Mesenchymal stem cell (in vitro differentiated cells and primary cell): ENCODE measurements at places on chromosomes 6 and 20.
A peak's percentile ranks its signal among the peaks of the same experiment; 100 is the strongest.

GRCh38 chr6:21747441-21747840 lies 153.9 kb downstream of the SOX4 start:
- no peak for DNase-seq

DNA sequence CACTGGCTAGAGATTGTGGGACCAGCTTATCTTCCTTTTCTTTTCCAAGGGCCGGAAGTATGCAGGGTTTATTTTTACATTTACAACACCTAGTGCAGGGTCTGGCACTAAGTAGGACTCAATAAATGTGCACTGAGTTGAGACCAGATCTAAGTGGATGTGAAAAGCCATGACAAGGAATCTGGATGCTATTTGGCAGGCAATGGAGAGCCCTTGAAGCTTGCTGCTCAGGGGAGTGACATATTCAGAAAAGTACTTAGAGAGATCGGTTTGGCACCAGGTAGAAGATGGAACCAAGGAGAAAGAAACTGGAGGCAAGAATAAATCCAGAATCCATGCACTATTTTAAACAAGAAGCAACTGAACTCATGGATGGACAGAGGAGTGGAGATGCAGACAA lies 815.8 kb downstream of the MAFB start:
- no peak for DNase-seq

GRCh38 chr20:50658804-50659380 lies 32.5 kb downstream of the RIPOR3 start:
- DNase-seq, result no peak

DNA sequence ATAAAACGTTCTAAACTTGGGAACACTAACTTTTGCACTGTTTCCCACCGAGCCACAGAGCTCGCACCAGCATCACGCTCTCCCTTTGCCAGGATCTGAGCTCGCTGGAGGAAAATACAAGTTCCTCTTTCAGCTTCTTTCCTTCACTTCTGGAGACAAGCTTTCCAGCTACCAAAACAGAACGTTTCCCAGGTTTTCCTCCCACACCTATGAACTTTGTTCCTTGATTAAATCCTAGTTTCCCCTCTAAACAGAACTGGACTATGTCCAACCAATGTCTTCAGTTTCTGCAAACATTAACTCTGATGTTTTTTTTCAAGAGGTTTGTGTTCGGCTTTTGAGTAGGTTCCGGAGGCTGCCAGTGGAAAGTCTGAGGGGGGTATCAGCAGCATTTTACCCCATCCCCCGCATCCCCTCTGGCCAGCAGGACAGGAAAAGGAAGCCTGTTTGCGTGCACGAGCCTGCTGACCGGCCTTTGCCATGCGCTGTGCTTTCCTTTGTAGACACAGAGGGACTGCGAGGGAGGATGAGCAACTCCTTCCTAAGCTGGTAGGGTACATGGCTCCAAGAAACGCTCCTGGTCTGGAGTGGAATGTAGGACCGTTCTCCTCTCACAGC lies 135.5 kb downstream of the LY86 start:
- DNase-seq, result peak; percentile 80

- DNase-seq, result no peak
Observed at GRCh38 chr20:24633026-24633425, 163.6 kb downstream of the SYNDIG1 start.
